ENCODE measurements at places on chromosomes 1 and 21.
A peak's percentile ranks its signal among the peaks of the same experiment; 100 is the strongest.

- DNase-seq = no peak
These were observed 4.1 kb downstream of the GRHL3 start for GRCh38 chr1:24323281-24323680.

DNA sequence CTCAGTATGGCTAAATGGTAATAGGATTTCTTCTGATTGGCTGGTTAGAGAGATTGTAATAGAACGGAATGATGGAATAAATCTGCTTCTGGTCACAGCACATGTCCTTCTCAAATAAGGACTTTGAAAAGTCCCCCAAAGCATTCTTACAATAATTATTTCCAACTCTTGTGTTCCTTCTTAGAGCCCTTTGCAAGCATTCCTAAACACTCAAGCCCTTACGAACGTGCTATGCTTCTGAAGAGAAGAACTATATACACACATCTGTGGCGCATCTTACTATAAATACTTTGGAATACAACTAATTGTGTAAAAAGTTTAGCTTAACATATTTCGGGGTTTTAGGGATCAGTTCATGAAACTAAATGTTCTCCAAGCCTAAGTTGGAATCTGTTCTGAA is 25.6 kb downstream of the CLIC4 start:
- no peak for DNase-seq

- no peak for DNase-seq
These were observed 9.0 kb downstream of the GNG4 start for GRCh38 chr1:235640580-235640979.

DNA sequence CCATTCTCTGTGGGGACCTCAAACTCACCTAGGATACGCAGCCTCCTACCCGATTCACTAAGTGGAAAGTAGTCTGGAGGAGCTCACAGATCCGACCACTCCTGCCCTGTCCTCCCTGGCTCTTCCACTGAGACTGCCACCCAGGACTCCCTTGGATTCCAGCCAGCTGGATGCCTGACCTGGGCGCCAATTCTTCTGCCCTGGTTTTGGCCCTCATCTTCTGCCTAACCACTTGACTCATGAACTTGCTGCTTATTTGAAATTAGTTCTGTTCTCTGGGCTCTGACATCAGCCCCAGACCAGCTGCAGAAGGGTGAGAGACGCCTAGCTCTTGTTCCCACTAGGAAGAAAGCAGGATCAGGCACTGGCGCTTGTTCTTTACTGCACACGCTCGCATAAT is 48.9 kb downstream of the SLC35D1 start:
- DNase-seq = no peak

DNA sequence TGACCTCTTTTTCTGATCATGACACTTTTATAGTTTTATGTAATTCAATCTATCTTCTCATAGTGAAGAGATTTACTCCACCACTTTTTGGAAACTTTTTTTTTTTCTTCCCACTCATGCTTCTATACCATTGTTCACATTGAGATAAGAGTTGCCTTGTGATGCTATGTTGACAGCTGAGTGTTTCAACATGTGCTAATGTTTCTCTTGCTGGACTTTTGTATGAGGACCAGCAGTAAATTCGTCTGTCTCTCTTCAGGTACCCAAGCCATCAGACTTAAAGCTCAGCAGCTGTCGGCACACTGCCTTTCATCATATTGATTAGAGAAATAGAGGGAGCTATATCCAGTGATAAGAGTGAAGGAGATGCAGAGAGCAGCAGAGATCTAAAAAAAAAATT is 227.0 kb downstream of the GRIK1 start:
- no peak for DNase-seq

DNA sequence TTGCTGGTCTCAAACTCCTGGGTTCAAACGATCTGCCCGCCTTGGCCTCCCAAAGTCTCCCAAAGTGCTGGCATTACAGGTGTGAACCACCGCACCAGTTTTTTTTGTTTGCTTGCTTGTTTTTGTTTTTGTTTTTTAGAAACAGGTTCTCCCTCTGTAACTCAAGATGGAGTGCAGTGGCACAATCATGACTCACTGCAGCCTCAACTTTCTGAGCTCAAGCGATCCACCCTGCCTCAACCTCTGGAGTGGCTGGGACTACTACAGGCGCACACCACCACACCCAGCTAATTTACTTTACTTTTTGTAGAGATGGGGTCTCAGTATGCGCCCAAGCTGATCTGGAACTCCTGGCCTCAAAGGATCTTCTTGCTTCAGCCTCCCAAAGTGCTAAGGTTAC is 47.3 kb upstream of the USP1 start:
- no peak for DNase-seq

GRCh38 chr1:231374394-231374793 is 36.3 kb downstream of the SPRTN start:
- no peak for DNase-seq

DNA sequence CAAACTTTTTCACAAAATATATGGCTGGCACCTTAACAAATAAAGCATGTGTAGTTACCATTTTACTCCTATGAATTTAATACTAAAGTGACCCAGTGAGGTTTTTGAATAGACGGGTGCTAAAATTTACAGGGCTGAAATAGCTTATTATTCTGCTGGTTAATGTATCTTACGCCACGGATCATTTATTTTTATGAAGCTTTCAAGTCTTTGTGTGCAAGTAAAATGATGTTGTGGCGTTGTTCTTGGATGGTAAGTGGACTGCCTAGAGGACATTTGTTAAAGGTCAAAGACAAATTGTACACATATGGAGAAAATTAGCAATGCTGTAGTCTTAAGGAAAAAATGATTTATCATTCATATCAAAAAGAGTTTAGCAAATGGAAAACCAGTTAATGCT is 22.8 kb downstream of the INSL5 start:
- no peak for DNase-seq

DNA sequence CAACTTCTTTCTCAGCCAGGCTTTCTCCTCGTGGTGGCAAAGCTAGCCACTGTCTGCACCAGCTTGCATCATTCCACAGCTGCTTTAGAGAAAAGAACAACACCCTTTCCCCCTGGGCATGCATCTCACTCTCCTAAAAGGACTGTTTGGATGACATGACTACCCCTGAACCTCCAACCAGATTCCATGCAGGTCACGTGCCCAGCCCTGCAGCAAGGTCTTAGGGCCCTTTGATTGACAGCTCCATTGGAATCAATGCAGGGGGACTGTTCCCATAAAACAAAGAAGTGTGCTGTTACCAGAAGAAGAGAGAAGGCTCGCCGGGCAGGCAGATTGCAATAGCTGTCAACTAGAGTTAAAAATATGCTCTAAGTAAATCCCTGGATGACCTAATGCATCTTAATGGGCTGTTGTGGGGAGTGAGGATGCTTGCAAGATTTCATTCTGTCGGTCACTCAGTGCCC is 24.4 kb downstream of the KCNA2 start:
- no peak for DNase-seq

- DNase-seq = no peak
These were observed 14.1 kb upstream of the THEM4 start for GRCh38 chr1:151923422-151923821.

DNA sequence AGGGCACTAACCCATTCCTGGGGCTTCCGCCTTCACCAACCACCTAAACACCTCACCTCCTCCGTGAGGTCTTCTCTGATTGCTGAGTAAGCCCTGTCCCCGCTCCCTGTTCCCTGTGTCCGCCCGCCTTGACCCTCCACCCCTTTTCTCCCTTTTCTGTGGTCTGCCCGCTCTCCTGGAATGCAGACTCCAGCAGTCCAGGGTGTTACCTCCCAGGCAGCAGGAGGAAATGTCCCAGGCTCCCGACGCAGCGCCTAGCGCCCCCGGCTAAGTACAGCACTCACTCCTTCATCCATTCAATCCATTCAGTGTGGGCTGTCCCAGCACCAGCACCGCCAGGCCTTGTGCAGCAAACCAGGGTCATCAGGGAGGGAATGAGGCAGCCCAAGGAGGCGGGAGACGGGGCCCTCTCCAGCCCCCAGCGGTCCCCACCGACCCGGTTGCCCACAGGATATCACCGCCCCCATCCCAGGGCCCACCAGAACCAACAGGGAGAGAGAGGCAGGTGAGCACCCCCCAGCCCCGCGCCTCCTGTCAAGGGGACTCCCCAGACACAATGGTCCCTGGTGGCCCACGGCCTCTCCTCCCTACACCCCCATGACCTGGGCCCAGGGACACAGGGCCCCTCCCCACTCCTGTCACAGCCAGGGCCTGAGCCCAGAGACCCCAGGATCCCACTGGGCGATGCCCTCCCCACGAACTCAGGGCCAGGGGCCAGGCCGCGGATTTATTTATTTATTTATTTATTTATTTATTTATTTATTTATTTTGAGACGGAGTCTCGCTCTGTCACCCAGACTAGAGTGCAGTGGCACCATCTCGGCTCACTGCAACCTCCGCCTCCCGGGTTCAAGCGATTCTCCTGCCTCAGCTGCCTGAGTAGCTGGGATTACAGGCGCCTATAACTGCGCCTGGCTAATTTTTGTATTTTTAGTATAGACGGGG is 10.2 kb downstream of the TNFRSF14 start:
- DNase-seq = no peak

- peak; percentile 60 for DNase-seq
These were observed 36.2 kb upstream of the IPO9 start for GRCh38 chr1:201792534-201793305.

- no peak for DNase-seq
These were observed 121.1 kb upstream of the RUNX1 start for GRCh38 chr21:35170244-35170643.

DNA sequence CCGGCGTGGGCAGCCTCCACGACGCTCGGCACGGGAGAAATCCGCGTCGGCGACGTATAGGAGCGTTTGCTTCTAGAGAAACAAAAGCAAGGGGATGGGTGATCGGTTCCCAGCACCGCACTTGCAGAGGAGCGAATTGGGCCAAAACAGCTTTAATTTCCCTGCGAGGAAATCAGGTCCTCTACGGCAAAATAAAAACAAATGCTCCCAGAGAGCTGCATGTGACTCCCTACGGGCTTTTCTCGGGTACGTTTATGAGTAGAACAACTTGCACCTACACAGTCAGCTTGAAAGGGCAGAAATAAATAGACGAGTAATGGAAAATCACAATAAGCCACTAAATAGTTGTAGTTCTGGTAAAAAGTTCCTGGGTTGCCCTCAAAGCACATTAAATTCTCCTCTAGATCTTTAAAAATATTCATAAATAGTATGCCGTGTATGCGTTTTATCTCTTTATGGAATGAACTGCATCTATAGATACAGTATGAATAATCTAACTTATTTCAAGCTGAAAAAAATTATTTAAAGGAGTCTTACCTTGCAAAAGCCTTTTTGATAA is 1.2 kb downstream of the NHLH2 start:
- DNase-seq = no peak

Data from lower lobe of right lung (tissue), 2 donors.